ENCODE measurements at places on chromosomes 1 and 21.

DNA sequence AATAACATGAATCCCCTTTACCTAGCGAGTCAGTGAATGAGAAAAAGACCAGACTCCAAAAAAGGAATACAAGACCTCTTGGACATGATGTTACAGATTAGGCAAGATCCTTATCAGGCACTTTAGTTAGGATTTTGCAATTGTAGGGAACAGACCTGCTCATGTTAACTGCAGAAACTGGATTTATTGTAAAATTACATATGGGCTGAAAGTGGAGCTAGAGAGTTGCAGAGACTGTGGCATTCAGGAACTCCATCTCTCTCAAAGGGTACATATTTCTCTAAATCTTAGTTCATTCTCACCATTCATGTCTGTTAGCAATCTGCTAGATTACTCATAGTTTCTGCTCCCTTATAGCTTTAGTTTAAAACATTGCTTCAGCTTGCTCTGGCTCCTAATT is 142.2 kb downstream of the PAPPA2 start:
- DNase-seq: no peak

- DNase-seq: no peak
Measured at GRCh38 chr1:229027622-229028182, 243.2 kb upstream of the RAB4A start.

GRCh38 chr1:119573886-119574285 is 66.9 kb downstream of the HSD3B1 start:
- DNase-seq: no peak

DNA sequence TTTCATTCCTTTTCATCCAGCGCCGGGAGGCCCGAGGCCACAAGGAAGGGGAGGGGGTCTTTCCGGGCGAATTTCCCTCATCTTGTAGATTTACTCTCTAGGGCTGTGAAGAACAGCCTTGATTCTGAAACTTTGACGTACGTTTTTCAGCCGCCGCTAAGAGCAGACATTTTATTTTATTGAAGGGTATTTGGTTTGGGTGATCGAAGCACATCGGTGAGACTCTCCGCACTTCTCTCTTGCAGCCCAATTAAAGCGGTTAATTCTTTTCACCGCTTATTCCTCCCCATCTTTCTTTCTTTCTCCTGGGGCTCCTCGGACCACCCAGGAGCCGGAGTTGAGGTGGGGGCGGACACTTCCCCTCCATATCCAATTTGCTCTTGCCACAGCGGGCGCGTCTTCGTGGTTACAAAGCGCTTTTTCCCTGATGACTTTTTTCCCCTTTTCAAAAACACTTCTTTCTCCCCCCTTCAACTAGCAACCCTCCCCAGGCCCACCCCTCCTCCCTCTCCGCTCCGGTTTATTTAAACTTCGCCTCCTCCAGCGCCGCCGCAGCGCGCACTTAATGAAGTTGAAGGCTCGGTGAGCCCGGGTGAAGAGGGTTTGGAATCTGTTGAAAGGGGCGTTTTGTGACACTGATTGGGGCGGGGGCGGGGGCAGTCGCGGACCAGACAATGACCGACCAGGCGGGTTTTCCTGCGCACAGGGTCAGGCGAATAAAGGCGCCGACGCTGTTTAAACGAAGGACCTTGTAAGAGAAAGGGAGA is 5.9 kb downstream of the FOXD2 start:
- no peak for DNase-seq

- DNase-seq: no peak
Measured at GRCh38 chr1:176694713-176695112, 231.7 kb downstream of the PAPPA2 start.

Measured in CMK (cell line).